ENCODE measurements at places on chromosomes 5 and 9.

DNA sequence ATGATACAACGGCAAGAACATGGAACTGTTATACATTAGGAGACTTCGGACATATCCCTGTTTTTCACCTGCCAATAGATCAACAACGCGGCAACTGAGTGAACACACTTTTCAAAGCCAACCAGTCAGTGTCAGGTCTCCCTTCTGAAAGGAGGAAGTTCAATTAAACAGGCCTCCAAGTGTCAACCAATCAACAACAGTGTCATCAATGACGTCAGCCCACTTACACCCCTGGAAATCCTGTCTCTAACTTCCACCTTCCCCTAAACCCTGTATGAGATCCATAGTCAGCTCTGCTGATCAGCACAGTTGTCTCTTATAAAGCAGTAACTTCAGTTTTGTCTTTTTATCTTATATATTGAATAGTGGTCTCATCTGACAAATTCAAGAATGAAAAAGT is 36.6 kb downstream of the DMRT3 start:
- DNase-seq = no peak

DNA sequence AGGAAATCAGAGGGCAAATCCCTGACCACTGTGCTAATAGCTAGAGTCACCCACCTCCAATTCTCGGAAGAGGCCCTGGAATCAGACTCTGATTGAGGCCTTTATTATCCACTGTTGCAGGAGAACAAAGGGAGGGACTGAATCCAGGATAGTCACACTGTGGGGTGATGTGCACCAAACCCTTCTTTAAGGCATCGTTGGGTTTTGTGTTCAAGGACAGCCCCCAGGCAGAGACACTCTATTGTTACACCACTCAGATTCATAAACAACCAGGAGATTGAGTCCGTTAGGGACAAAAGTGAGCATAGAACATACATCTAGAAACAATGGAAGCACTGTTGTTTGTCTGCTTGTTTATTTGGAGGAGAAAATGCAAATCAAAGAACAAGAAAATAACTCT is 124.6 kb upstream of the TBCA start:
- DNase-seq = no peak

GRCh38 chr5:142405814-142406395 is 81.1 kb upstream of the SPRY4 start:
- DNase-seq = no peak

- no peak for DNase-seq
Measured at GRCh38 chr5:168359820-168360460, 68.5 kb downstream of the WWC1 start.
